ENCODE measurements at places on chromosomes 12 and 14. TPM values are rescaled to one million over a fixed set of nuclear protein-coding genes. Genes with fewer than 3 reads are reported as not detected.

BCL2L14 gene
- total RNA-seq = 48.6 TPM

NKX2-1 gene
- 0.32 TPM for total RNA-seq

- no peaks in the 10 kb centered on the region for H3K4me1 ChIP-seq
- H3K27ac ChIP-seq = no peak overlapping the region
- H3K27me3 ChIP-seq = no peaks in the 10 kb centered on the region
- no peak overlapping the region for H3K4me3 ChIP-seq
Observed at GRCh38 chr14:91284791-91285548, 40.5 kb upstream of the GPR68 start.

DNA sequence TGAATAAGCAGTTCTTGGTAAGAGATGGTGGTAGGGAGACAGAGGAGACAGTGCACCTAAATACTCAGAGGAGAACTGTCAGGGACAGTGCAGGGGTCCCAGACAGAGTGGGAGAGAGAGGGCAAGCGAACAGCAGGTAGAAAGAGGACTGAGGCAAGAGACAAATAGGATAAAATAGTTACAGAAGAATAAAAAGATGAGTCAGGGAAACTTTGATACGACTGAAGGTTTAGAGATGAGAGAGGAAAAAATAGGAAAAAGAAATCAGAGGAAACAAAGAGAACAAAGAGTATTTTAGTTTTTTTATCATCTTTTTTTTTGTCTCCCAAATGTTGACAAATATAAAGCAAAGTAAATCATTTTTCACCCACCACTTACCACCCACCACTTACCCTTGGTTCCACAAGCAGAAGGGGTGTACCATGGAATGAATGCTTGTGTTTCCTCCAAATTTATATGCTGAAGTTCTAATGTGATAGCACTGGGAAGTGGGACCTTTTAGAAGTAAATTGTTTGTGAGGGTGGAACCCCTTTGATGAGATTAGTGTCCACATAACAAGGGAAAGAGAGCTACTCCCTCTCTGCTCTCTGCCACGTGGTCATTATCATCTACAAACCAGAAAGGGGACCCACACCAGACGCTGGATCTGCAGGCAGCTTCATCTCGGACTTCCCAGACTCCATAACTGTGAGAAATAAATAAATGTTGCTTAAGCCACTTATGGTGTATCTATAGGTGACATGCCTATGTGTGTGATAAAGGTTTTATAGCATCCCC lies 292.1 kb downstream of the BTG1 start:
- H3K4me3 ChIP-seq = no peak overlapping the region
- no peak for DNase-seq
- no peaks in the 10 kb centered on the region for H3K36me3 ChIP-seq
- no peaks in the 10 kb centered on the region for H3K4me1 ChIP-seq

DNA sequence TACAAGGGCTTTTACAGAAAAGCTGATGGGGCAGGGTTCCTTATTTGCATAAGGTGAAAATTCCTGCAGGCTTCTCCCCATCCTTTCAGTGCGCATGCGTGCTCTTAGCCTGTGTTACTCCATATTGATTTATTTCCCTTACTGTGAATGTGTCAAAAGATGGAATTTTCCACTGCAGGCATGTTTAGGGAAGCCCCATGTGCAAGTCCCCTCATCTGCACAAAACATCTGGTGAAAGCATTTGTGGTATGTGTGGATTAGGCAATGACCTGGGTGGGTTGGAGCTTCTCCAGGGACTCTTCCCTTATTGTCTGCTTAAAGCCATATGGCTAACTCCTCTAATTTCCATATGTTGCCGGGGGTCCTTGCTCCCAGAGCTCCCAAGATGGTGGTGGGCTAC lies 912.7 kb upstream of the LRFN5 start:
- H3K36me3 ChIP-seq = no peaks in the 10 kb centered on the region
- H3K4me1 ChIP-seq = no peaks in the 10 kb centered on the region
- no peaks in the 10 kb centered on the region for H3K27me3 ChIP-seq
- DNase-seq = no peak
- H3K4me3 ChIP-seq = no peak overlapping the region

- no peak overlapping the region for H3K27ac ChIP-seq
- H3K4me1 ChIP-seq = peaks cover 4% of the 10 kb centered on the region
- H3K36me3 ChIP-seq = no peaks in the 10 kb centered on the region
- no peak for DNase-seq
Observed at GRCh38 chr14:58765843-58766242, 128.1 kb downstream of the DACT1 start.

- H3K27me3 ChIP-seq = no peaks in the 10 kb centered on the region
- H3K4me1 ChIP-seq = no peaks in the 10 kb centered on the region
- no peak overlapping the region for H3K4me3 ChIP-seq
- no peak overlapping the region for H3K27ac ChIP-seq
- no peak for DNase-seq
Observed at GRCh38 chr14:101844219-101844618, 82.7 kb downstream of the PPP2R5C start.

All from colonic mucosa (tissue), 4 donors.